ENCODE measurements at places on chromosomes 1 and 21.

GRCh38 chr1:184745929-184746638 is 8.6 kb downstream of the EDEM3 start:
- DNase-seq = no peak

DNA sequence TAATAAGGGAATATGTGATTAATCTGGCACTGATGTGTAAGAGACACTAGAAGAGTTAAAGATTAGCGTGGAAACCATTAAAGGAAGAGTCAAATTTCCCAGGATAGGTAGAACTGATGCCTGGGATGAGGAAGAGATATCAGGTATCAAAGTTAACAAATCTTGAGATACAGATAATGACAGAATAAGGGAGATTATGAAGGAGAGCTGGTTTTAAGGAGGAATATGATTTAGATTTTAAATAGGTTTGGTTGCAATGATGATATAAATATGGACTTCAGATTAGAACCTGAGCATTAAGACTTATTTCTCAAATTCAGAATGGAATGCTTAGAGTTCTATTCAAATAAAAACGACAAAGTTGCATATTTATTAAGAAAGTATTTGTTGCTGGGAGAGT is 26.2 kb downstream of the MAGI3 start:
- no peak for DNase-seq

- DNase-seq = no peak
Measured at GRCh38 chr1:90716552-90717355, at the start of gene BARHL2. TSS of gene BARHL2 (minus strand) at chr1:90717302. CDS start at chr1:90717195, 107 bp downstream.

DNA sequence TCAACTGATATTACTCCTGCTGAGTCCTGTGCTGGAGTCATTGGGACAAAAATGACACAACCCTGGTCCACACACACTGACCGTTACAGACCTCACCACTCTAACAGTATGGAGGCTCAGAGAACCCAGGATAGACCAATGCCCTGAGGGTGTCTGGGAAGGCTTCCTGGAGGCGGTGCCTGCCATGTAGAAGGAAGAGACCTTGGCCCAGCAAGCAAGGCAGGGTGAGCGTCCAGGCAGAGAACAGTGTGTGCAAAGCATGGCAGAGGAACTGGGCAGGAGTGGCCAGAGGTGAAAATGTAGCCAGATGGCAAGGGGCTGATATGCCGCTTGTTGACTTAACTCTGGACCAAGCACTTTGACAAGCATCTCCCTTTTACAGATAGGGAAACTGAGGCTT is 85.5 kb downstream of the VWA5B1 start:
- no peak for DNase-seq

DNA sequence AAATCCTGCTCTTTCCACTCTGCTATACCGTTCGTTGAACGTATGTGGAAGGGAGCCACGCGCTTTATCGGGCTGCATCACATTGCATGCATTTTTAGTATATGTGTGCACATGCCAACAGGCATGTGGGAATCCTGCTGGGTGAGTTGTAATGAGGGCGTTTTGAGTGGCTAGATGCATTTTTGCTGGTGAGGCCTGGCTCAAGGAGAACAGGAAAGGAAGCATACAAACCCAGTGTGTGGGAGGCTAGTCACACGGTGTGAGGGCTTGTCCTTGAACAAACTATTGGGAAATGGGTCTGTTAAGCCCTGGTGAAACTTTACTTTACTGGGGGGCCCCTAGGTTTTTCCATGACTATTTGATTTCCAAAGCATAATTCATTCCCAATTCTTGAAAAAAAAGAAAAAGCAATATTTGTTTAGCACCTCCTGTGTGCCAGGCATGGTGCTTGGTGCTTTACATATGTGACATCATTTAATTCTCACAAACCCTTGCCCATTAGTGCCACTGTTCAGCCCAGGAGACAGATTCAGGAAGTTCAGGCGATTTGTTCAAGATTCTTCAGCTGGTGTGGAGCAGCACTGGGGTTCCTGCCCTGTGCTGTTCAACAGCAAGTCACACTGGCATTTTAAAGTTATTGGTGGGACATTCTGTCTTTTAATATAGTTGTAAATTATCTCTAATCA is 25.6 kb upstream of the JUN start:
- DNase-seq = no peak

DNA sequence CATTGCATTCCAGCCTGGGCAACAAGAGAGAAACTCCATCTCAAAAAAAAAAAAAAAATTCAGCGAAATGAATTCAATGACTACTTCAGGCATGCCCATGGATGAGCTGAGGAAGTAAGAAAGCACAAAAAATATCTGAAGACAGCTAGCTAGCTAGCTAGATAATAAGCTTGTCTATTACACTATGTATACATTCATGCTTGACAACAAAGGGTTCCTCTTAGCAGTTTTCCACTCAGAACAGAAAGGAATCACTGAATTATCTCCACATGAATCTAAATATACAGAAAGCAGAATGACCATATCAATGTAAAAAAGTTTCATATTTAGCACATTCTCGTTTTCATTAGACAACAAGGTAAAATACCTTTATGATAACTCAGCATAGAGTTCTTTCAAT is 32.1 kb downstream of the USP48 start:
- no peak for DNase-seq

DNA sequence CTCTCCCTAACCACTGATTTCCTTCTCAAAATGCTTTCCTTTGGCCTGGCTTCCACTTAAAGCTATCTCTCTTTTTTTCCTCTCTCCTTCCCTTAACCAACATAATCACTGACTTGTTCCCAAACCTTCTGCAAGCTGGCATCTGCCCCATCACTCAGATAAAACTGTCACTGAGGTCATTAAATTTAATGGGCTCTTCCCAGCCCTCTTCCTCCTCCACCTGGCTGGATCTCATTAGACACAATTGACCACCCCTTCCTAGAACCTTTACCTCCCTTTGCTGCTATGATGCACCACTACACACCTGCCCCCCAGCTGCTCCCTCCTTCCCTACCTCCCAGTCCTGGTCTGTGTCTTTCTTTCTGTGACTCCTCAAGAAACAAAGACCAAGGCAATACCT is 44.0 kb upstream of the GJB5 start:
- no peak for DNase-seq
